ENCODE measurements at places on chromosomes 4 and X. TPM values are rescaled to one million over a fixed set of nuclear protein-coding genes. Genes with fewer than 3 reads are reported as not detected.

ZMAT1 gene
- total RNA-seq, result 3.6 TPM

DNA sequence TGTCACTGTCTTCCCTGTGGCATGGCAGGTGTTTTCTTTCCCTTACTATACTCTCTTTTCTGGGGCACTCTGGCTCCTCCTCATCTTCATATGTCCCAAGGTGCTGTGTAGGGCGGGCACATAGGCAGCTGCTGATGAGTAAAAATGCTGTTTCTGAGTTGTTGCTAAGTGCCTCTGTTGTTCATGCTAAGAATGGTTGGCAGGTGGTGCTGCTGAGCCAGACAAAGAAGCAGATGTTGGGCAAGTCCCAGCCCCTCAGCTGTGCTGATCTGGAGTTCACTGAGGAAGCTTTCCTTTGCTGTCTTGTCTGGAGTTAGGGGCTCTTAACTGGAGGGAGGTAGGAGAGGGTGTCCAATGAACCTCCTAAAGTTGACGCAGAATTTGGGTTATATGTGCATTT is 40.6 kb downstream of the HADH start:
- DNase-seq, result no peak

DNA sequence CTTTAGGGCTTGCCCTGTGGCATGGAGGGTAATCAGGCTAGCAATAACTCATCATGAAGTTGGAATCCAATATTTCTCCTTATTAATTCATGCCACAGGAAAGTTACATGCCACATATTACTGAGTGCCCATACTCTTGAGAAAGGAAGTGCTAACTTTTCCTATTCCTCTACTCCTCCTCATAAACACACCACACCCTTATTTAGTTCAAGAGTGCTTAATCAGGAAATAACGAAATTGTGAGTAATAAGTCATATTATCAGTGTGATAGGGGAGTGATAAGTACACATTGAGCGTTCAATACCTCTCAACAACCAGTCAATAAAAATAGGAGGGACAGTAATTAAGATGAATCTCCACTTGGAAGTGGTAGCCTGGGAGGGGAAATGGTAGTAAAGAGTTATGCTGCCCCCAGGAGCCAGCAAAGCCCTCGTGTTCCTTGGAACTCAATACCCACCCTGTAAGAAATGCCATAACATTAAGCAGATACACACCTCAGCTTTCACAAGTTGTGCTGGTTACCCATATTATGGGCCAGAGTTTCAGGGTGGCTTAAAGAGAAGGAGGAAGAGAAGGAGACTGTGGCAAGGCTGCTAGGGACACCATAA is 410.0 kb upstream of the NR3C2 start:
- DNase-seq, result no peak

DNA sequence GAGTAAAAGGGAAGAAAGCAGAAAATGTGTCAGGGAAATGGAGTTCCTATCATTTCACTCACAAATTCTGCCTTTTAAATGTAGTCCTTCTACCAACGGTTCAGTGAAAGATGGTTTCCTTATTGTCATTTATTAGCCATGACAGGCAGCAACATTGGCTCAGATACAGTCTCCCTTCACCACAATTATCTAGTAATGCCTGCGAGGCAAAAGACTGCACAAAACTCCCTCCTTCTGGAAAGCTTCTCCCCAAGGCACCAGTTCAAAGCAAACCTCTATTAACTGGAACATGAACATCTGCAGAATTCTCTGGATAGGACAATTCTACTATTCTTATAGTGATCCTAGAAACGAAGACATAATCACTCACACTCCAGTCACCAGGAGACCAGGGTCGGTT is 28.3 kb downstream of the DCTD start:
- no peak for DNase-seq

GRCh38 chr4:150067859-150068258 is 10.4 kb upstream of the DCLK2 start:
- no peak for DNase-seq

DNA sequence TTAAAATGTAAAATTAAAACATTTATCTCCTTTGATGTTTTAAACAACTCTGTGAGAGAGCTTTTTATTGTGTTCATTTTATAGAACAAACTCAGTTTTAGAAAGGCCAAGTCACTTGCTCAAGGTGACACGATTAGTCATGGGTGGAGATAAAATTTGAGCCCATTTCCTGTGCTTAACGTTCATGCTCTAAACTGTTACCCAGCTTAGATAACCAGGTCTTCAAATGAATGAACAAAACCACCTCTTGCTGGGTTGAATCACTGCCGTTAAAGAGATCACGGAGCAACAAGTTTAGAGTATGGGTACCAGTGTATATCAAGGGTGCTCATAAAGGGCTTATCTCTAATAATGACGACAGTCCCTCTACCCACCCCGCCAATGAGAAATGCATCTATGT is 10.2 kb upstream of the CASK start:
- no peak for DNase-seq

DNA sequence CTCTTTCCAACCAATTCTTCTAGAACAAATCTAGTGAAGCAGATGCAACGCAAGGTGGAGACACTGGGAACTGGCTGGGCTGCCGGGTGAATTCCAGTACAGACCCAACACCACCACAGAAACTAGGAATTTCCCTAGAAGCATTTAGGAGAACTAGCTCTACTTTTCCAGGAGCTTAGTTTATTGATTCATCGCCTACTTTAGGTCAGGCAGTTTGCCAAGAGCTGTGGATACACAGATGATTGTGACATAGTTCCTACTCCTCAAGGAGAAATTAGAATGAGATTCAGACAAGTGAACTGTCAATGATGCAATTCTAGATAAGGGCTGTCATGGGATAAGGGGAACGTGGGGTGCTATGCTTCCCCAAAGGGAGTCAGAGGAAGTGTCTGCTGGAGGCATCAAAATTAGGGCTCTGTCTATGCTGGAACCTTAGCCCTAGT is 350.0 kb downstream of the CAMK2D start:
- DNase-seq, result no peak

- no peak for DNase-seq
Measured at GRCh38 chrX:45083314-45083713, 117.4 kb downstream of the DIPK2B start.

DNA sequence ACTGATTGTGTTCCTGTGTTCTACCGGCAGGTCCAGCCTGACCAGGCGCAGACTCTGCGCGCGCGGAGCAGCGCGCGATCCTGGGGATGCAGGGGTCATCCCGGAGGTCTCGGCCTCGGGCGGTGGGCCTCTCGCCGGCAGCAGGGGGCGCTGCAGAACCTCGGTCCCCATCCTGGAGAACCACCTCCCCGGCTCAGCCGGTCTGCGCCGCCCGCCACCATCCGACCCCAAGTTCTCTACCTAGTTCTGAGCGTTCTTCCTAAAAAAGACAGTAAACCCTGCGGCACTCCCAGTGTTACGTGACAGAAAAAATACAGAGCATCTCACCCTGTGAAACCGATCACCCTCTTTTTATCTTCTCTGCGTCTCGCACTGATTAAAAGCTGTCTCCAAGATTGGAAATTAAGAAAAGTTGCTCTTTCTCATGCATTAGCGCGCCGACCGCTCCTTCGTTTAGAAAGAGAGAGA is 1.6 kb downstream of the TRPC3 start:
- DNase-seq, result peak; percentile 88

- peak; percentile 2 for DNase-seq
Measured at GRCh38 chrX:15334561-15334960, 762 bp downstream of the PIGA start.

- no peak for DNase-seq
Measured at GRCh38 chrX:41526271-41526670, 79.1 kb downstream of the NYX start.

GPR119 gene
- total RNA-seq, result not detected

REPS2 gene
- total RNA-seq, result 12.7 TPM
